Activated CD8-positive, alpha-beta memory T cell treated with anti-CD3 and anti-CD28 coated beads for 4 hours (primary cell): ENCODE measurements at places on chromosomes 2 and 18.

DNA sequence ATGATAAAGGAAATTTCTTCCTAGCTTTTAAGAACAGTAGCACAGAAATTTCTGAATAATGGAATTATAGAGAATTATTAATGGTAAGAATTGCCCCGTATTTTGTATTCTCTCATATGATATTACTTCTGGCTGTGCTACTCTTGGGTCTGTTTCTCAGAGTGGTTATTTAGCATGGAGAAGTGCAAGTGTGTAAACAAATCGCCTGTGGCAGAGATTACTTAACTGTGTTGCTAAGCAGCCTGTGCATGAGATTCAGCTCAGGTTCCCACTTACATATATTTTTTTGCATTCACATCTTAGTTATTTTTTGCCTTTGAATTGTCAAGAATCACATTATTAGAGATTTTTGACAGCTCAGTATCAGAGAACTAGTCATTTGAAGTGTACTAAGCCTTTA is 80.1 kb upstream of the NFATC1 start:
- DNase-seq, result no peak

GRCh38 chr2:85953476-85953875 is 64.7 kb upstream of the ST3GAL5 start:
- no peak for DNase-seq

DNA sequence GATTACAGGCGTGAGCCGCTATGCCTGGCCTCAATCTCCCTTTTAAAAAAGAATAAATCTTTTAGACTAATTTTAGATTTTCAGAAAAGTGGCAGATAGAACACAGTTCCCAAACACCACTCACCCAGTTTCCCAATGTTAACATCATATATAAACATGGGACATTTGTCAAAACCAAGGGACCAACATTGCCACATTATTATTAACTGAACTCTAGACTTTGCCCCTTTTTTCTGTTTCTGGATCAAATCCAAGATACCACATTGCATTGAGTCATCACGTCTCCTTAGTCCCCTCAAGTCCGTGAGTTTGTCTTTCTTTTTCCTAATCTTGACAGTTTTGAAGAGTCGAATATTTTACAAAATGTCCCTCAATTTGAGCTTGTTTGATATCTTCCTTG is 2.4 kb downstream of the C2orf42 start:
- no peak for DNase-seq

- no peak for DNase-seq
Observed at GRCh38 chr18:48394176-48394575, 15.0 kb downstream of the ZBTB7C start.

GRCh38 chr18:50586710-50587109 is 26.8 kb downstream of the MAPK4 start:
- DNase-seq, result no peak

GRCh38 chr2:192373754-192374153 is 179.0 kb upstream of the TMEFF2 start:
- no peak for DNase-seq

DNA sequence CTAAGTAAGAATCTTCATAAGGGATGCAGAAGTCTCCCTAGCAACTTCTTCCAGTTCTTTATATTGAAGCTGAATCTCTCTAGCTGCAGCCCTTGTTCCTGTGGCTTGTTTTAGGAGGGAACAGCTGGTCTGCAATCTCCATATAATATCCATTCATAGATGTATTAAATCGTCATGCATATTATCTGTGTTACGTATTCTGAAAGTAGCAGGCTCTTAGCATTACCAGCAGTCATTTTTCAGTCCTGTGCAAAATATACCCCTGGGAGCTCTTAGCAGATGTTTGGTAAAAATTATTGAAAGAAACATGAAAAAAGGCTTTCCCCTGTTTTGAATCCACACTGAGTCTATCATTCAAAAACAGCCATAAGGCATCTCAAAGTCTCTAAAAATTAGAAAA is 385.3 kb downstream of the IRS1 start:
- DNase-seq, result no peak

GRCh38 chr18:69528435-69528834 is 127.7 kb downstream of the DOK6 start:
- DNase-seq, result no peak

GRCh38 chr2:26731714-26732113 is 32.4 kb upstream of the SLC35F6 start:
- no peak for DNase-seq

- DNase-seq, result no peak
Observed at GRCh38 chr2:4868466-4868865, 823.7 kb upstream of the SOX11 start.

DNA sequence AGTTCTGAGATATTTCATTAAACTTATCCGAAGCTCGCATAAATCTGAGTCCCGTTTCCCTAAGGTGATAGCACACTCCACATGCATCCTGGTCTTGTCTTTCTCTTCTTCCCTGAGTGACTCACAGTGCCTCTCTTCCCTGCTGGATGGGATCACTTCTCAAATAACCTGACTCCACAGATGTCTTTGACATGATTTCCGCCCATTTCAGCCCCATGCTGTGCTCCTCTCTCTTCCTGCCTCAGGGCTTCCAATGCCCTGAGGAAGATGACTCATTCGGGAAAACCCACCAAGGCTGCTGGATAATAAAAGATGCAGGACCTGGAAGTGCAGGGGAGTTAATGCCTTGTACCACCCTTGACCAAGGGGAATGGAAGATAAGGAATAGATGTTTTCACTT is 441.7 kb upstream of the SOX11 start:
- no peak for DNase-seq

DNA sequence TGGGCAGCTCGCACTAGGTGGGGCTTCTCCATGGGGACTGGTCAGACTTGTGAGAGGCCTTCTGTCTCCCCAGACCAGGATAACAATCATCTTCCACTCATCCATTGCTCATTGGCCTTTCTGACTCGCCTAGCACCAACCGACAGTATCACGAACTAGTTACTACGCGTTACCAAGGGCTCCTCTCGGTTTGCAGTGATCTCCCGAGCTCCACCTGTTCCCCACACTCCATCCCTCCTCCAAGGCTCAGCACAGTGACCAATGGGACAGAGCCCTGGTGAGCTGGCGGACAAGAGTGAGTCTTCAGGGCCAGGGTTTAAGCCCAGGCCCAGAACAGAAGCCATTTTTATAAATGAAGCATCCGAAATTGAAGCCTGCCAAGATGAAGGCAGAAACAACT is 42.8 kb upstream of the SMAD7 start:
- DNase-seq, result no peak

- no peak for DNase-seq
Observed at GRCh38 chr2:113157118-113157896, 16.5 kb upstream of the PSD4 start.
